A172 (cell line): ENCODE measurements at places on chromosomes 7 and 10.

DNA sequence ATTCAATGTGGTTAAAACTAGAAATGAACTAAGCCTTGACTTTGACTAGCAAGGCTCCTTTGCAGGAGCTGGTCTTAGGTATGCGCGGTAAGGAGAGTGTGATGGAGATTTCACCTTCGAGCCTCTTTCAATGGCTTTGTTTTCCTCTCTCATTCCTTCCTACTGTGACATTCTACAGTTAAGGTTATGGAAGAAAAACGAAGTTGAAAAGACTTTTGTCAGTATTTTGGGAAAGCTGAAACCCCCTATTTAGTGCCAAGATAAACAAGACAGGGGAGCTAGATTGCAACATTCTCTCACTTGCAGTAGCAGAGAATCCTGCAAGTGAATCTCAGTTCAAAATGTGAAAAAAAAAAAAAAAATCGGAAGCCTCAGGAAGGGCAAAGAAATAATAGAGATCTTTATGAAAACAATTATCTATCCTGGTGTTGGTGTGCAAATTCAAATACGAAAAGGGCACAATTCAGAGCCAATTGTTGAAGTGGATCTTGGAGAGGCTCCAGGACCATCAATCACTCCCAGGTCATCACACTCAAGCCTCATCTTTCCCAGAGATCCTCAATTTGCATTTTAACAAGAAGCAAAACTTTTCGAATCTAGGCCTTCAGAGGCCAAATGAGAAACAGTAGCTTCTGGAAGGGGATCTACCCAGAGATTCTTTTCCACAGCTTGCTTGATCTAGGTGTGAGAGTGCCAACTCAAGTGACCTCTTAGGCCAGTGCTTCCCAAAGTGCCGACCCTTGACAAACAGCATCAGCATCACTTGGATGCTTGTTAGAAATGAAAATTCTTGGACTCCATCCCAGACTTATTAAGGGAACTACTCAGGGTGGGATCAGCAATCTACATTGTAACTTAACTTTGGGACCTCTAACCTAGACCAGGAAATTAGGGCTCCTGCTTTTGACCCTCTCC lies 163.8 kb downstream of the INHBA start:
- no peak for DNase-seq

GRCh38 chr10:113000876-113001598 lies 51.0 kb downstream of the TCF7L2 start:
- no peak for DNase-seq

DNA sequence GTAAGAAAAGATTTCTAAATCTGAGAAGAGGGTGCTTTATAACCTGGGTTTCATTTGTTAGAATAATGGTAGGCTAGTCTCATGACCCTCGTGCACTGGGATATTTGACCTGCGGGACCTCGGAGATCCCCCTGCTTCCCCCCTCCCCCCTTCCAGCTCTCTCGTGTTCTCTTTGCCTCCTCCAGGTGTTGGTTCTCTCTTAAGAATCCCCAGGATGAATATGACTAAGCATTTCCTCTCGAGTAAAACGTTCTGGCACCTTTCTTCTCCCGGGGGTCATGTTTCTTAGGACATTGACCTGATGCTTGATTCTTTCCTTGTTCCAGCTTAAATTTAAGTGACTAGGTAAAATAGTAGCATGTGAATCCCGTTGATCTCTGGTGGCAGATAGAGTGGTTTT lies 71.2 kb downstream of the SHH start:
- no peak for DNase-seq

GRCh38 chr10:52741851-52742250 lies 30.7 kb downstream of the MBL2 start:
- no peak for DNase-seq

GRCh38 chr7:27399791-27400567 lies 157.4 kb downstream of the EVX1 start:
- no peak for DNase-seq

- DNase-seq: no peak
Observed at GRCh38 chr7:8998762-8999161, 565.4 kb downstream of the NXPH1 start.

DNA sequence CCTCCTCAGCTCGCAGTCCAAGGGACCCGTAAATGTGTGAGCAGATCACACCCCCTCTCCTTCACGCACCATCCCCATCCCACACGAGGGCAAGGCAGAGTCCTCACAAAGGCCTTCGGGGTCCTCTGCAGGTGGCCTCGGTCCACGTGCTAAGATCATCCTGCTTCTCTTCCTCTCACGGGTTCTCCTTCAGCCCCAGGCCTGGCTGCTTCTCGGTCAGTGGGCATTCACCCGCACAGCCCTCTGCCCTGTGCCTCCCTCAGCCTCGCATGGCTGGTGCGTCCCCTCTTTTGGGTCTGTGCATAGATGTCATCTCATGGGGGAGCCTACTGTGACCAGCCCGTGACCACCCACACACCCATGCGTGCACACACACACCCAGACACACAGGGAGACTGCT lies 17.3 kb upstream of the FOXL3 start:
- DNase-seq: no peak

- DNase-seq: peak; percentile 91
Observed at GRCh38 chr10:117342641-117343040, 32.6 kb downstream of the PDZD8 start.

DNA sequence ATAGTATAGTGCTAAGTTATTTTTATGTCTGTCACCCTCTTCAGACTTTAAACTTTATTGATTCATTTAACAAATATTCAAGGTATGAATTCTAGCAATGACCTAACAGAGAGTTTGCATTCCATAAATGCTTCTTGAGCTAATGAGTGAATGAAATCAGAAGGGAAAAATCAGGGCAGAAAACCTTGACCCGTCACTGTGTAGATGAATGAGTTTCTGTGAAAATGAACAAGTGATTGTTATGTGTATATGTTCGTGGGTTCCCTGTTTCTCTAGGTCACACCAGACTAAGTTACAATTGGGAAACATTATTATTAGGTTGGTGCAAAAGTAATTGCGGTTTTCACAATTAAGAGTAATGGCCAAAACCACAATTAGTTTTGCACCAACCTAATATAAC lies 30.1 kb downstream of the APBB1IP start:
- DNase-seq: peak; percentile 64
